AG04450 (cell line): ENCODE measurements at places on chromosomes 5 and 9.

- no peak for DNase-seq
These were observed 23.7 kb upstream of the NR3C1 start for GRCh38 chr5:143427122-143427735.

GRCh38 chr9:104118916-104119315, 24.8 kb downstream of the SMC2 start:
- DNase-seq = no peak

GRCh38 chr5:79512049-79512448, 1.9 kb downstream of the HOMER1 start:
- no peak for DNase-seq

- DNase-seq = no peak
These were observed 9.1 kb upstream of the CERCAM start for GRCh38 chr9:128411364-128412119.

- no peak for DNase-seq
These were observed 36.8 kb downstream of the DAB2IP start for GRCh38 chr9:121688146-121688680.

GRCh38 chr9:131228988-131229387, 47.3 kb downstream of the FAM78A start:
- DNase-seq = peak; percentile 59
